Neural crest cell (in vitro differentiated cells): ENCODE measurements at places on chromosomes 4 and X. TPM values are rescaled to one million over a fixed set of nuclear protein-coding genes. Genes with fewer than 3 reads are reported as not detected.

DNA sequence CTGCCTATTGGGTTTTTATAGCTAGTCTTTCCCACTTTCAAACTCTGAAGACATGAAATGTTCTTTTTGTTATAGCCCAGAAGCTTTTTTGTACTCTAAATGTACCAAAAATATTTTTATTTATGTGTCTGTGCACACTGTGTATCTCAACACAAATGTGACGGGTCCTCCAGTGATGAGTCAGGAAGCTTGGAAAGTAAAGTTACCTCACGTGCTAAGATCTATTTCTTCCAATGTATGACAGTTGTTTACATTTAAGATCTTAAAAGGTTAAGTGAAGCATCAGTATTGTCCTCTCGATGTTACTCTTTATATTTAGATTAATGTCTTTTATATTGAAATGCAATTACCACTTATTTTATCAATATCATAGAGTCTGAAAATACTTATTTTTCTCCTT, 29.1 kb upstream of the PRSS12 start:
- DNase-seq = no peak

- DNase-seq = no peak
Observed at GRCh38 chr4:38452009-38452408, 212.0 kb upstream of the KLF3 start.

DNA sequence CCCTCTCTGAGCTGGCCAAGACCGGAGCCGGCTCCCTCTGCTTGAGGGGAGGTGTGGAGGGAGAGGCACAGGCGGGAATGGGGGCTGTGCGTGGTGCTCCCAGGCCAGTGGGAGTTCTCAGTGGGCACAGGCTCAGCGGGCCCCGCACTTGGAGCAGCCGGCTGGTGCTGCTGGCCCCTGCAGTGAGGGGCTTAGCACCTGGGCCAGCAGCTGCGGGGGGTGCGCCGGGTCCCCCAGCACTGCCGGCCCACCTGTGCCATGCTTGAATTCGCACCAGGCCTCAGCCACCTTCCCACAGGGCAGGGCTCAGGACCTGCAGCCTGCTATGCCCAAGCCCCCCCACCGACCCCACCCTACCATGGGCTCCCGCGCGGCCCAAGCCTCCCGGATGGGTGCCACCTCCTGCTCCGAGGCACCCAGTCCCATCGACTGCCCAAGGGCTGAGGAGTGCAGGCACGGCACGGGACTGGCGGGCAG, 602.5 kb downstream of the KCTD8 start:
- DNase-seq = no peak

Gene SMC1A
- total RNA-seq = 129 and 153 TPM in 2 replicates

Gene EVC
- 24.4 and 26.1 TPM in 2 replicates for total RNA-seq
